Kidney (tissue), 22 donors: ENCODE measurements at places on chromosomes 16 and 17. TPM values are rescaled to one million over a fixed set of nuclear protein-coding genes. Genes with fewer than 3 reads are reported as not detected.

DNA sequence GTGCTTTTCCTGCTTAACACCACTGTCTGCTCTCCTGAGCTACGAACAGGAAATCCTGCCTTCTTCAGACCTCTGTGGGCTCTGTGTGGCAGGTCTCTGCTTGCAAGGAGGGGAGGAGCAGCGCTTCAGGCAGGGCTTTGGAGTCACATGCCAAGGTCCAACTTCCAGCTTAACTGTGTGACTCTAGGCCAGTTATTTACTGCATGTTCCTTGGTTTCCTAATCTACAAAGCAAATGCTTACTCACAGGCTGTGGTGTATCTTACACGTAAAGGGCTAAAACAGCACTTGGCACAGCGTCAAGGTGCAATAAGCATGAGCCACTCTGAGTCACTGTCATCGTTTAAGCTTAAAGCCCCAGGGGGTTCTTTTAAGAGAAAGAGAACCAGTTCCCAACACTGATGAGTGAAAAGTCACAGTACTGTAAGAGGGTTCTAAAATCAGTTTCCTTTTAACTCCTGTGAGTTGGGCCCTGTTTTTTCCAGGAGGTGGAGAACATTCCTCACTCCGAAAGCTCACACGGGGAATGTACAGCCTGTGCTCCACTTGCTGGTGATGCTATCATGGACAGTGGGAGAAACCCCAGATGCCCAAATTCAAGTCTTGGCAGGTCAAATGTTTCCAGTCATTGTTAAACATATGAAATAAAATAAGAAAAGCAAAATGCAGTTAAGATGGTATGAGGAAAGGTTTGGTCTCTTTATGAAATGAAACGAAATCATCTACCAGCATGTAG lies 54.1 kb upstream of the BCAR1 start:
- DNase-seq: no peak
- no peaks in the 10 kb centered on the region for H3K27me3 ChIP-seq
- peak overlapping the region; percentile 91 for H3K27ac ChIP-seq

- peak; percentile 16 for DNase-seq
- no peak overlapping the region for H3K27ac ChIP-seq
- H3K36me3 ChIP-seq: no peaks in the 10 kb centered on the region
- H3K4me1 ChIP-seq: no peaks in the 10 kb centered on the region
These were observed 116.3 kb downstream of the AMFR start for GRCh38 chr16:56309008-56309407.

GRCh38 chr17:8941980-8942622 lies 23.4 kb downstream of the PIK3R5 start:
- no peaks in the 10 kb centered on the region for H3K4me1 ChIP-seq
- no peaks in the 10 kb centered on the region for H3K27me3 ChIP-seq
- DNase-seq: no peak
- no peak overlapping the region for H3K27ac ChIP-seq

GRCh38 chr17:67283731-67284516 lies 38.9 kb upstream of the HELZ start:
- no peak for DNase-seq
- no peaks in the 10 kb centered on the region for H3K27me3 ChIP-seq
- no peaks in the 10 kb centered on the region for H3K36me3 ChIP-seq
- no peak overlapping the region for H3K27ac ChIP-seq

GRCh38 chr16:5951486-5951885 lies 853.9 kb upstream of the EEF2KMT start:
- DNase-seq: no peak
- H3K27me3 ChIP-seq: no peaks in the 10 kb centered on the region
- no peak overlapping the region for H3K27ac ChIP-seq

- H3K4me3 ChIP-seq: no peak overlapping the region
- H3K27me3 ChIP-seq: no peaks in the 10 kb centered on the region
- no peak for DNase-seq
- no peaks in the 10 kb centered on the region for H3K4me1 ChIP-seq
- H3K36me3 ChIP-seq: no peaks in the 10 kb centered on the region
These were observed 24.9 kb downstream of the CMTR2 start for GRCh38 chr16:71264299-71264698.

The KRT16 gene
- 3.1 TPM for total RNA-seq

The CCL16 gene
- 0.79 TPM for total RNA-seq

The FOXF1 gene
- total RNA-seq: 0.57 TPM
